Stimulated activated CD4-positive, alpha-beta T cell treated with anti-CD3 and anti-CD28 coated beads, Interleukin-1b, Interleukin-23, amount 100 ng/mL, for 1 hour (primary cell): ENCODE measurements at places on chromosomes 2 and 18.

GRCh38 chr2:45191976-45192375 lies 182.7 kb upstream of the SIX2 start:
- no peak for DNase-seq

- no peak for DNase-seq
Observed at GRCh38 chr2:127080226-127080937, 26.6 kb downstream of the BIN1 start.

DNA sequence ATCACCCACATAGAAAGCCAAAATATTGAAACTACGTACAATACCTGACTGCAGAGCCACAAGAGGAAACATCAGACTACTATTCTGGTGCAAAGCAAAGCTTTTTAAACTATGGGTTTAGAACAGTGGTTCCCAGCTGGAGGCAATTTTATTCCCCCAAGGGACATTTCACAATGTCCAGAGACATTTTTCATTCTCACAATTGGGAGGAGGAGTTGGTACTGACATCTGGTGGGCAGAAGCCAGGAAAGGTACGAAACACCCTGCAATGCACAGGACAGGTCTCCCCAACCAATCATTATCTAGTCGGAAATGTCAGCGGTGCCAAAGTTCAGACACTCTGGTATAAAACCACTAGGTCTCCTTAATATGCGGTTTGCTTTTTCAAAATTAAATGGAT lies 88.4 kb upstream of the ARL5A start:
- DNase-seq, result no peak

- no peak for DNase-seq
Observed at GRCh38 chr18:70390371-70391090, 101.7 kb downstream of the SOCS6 start.

GRCh38 chr2:189729430-189729829 lies 33.2 kb downstream of the OSGEPL1 start:
- DNase-seq, result no peak

GRCh38 chr2:108184419-108184818 lies 55.3 kb upstream of the SULT1C3 start:
- DNase-seq, result no peak

DNA sequence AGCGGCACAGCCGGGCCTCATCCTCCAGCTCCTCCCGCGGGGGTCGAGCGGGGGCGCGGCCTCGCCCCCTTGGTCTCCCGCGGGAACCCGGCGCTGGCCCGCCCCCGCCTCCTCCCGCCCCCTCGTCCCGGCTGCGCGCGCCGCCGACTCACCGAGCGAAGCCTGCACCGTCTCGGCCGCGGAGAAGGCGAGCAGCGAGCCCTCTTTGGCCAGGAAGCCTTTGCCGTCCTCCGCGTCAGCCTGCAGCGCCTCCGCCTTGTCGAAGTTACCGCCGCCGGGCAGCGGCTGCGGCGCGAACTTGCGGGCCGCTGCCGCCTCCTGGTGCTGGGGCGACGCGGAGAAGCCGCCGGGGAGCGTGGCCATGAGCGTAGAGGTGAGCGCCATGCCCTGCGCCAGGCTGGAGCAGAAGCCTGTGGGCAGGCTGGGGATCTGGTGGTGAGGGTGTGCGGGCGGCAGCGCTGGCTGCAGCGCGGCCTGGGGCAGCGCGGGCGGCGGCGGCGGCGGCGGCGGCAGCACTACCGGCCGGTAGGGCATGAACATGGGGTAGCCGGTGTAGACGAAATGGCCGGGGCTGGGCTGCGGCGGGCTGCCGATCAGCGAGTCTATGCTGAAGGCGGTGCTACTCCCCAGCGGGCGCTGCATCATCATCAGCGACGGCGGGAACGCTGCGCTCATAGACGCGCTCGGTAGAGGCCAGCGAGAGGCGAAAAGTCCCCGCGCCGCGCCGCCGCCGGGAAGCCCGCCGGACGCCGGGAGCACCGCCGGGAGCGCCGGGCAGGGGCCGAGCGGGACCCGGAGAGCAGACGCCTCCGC lies 683 bp downstream of the GBX2 start:
- no peak for DNase-seq

- DNase-seq, result no peak
Observed at GRCh38 chr2:98558852-98559530, 49.3 kb downstream of the COA5 start.

GRCh38 chr2:178860551-178860950 lies 53.3 kb upstream of the TTN start:
- DNase-seq, result no peak

GRCh38 chr18:48538531-48539405 lies at the start of gene CTIF:
TSS of gene CTIF (plus strand) at chr18:48539031. CDS start at chr18:48619566, 80,535 bp downstream.
- no peak for DNase-seq
